ENCODE measurements at places on chromosomes 12 and 14.

- no peak for DNase-seq
Measured at GRCh38 chr14:54127526-54127925, 170.9 kb upstream of the BMP4 start.

GRCh38 chr12:110253176-110253575 lies 27.9 kb upstream of the ATP2A2 start:
- DNase-seq, result no peak

DNA sequence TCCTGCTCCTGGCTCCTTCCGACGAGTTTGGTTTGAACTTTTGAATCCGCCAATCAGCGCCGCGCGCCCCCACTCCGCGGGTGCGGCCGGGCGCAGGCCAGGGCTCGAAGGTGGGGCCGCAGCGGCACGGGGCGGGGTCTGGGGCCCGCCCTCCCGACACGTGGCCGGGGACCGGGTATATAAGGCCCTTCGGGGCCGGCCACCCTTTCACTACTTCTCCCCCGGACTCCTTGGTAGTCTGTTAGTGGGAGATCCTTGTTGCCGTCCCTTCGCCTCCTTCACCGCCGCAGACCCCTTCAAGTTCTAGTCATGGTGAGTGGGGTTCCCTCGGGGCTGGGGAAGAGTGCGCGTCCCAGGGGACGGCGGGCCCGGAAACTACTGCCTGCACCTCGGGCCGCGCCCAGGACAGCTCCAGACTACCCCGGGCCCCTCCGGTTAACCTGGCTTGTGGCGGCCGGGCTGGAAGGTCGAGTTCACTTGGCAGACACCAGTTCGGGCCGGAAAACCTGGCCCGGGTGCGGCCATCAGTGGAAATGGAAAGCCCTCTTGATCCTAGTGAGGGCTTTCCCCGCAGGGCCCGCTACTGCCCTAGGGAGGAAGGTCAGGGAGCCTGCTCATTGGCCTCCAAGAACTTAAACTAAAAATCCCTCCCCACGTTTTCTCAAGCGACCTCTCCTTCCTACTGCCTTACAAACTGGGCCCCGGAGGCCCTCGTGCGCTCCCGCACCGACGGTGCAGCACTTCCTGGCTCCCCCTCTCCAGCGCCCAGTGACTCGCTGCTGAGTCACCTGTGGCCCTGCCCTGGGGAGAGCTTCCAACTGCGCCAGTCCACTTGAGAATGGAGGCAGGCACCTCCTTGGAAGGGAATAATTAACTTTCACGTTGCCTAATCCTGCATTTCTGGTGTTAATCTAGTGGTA lies at the start of gene TUBA1C:
TSS of gene TUBA1C (plus strand) at position 210 of the 920 bp plus-strand sequence. CDS start at position 310, 100 bp downstream.
- DNase-seq, result no peak

DNA sequence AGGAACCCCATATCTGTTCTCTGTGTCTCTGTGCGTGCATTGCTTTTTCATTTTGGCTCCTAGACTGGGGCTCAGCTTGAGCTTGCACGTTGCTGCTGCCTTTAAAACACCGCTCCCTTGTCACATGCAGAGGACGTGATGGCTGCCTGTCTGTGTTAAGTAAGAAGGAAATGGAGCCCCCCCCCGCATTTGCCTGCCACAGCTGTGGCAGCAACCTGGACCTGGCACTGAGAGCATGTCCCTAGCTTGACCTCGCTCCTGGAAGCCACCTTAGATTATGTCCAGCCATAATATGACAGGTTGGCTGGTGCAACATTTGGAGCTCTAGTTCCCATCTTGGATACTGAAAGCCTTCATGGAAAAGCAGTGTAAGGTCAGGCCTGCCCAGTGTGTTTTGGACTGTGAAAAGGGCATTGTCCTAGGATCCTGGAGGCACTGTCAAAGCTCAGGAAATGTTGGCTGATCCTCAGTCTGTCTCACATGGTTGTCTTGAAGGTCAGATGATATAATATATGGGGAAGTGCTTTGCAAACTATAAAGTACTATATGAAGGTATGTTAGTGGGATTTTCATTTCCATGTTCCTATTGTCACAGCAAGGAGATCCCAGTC lies 73.8 kb downstream of the PRKCH start:
- no peak for DNase-seq

GRCh38 chr12:9669534-9669933 lies at the start of gene CLEC2D:
CLEC2D (plus strand) TSS chr12:9669713; CDS start chr12:9669735, 22 bp downstream.
- no peak for DNase-seq

- DNase-seq, result no peak
Measured at GRCh38 chr14:72962829-72963312, 36.6 kb downstream of the DCAF4 start.

DNA sequence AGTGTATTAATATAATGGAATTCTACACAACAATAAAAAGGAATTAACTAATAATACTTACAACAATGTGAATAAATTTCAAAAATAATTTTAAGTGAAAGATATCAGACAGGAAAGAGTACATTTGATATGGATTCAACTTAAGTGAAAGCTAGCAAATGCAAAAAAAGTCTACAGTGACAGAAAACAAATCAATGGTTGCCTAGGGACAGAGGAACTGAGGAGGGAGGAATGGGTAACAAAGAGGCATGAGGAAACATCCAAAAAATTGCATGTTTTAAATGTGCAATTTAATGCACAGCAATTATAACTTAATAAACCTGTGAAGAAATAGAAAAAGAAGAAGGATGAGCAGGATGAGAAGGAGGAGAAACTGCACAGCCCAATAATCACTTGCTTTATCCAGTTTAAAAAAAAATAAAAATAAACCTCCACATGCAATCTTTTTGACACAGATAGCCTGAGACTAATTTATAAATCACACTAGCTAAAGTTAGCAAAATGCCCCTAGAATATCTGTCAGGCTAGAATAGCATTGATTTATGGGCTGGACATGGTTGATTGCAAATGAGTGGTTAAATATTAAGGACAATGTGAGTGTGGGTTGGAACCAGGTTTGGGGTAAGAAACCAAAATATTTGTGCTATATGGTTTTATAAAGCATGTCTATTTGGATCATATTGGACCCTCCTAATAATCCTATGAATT lies 1089.1 kb downstream of the TRHDE start:
- no peak for DNase-seq

DNA sequence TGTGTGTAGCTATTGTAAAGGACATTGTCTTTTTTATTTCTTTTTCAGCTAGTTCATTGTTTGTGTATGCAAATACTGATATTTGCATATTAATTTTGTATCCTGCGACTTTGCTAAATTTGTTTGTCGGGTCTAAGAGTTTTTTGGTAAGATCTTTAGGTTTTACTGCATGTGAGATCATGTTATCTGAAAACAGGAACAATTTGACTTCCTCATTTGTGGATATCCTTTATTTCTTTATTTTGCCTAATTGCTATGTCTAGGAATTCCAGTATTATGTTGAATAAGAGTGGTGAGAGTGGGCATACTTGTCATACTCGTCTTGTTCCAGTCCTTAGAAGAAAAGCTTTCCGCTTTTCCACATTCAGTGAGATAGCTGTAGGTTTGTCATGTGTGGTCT lies 28.8 kb downstream of the SIX4 start:
- no peak for DNase-seq

GRCh38 chr12:111321317-111321716 lies 47.6 kb downstream of the PHETA1 start:
- DNase-seq, result no peak

DNA sequence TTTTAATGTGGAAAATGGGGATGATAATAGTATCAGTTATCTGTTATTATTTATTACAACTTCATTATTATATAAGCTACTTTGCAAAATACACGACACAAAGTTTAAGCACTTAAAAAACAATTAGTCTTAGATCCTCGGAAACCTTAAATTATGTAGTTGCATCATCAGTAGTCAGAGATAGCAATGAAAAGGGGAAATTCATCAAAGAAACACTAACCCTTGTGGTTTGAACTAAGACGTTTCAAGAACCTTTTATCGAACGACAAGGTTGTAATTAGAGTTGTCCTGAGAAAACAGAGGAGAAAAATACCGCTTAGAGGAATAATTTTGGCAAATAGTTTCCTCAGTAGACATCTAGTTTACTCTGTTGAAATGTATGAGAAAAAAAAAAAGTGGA lies 198.5 kb downstream of the PTPRO start:
- DNase-seq, result no peak

- DNase-seq, result no peak
Measured at GRCh38 chr14:67357186-67357968, 2.2 kb downstream of the ATP6V1D start.

DNA sequence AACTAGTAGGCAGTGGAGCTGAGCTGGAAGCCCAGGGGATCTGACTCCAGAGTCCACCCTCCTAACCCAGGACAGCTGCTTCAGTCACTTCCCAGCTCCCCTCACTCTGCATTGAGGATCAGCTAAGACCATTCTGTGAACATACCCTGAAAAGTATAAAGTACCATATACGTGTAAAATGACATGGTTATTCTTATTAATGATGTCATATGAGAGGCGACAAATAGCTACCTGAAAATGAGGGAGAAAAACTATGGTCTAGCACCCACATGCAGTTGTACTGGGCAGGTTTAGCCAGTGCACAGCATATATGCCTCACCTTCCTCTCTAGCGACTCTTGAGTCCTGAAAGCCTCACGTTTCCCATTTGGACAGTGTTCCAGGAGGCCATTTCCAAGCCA lies 461.9 kb downstream of the RAD51B start:
- no peak for DNase-seq

DNA sequence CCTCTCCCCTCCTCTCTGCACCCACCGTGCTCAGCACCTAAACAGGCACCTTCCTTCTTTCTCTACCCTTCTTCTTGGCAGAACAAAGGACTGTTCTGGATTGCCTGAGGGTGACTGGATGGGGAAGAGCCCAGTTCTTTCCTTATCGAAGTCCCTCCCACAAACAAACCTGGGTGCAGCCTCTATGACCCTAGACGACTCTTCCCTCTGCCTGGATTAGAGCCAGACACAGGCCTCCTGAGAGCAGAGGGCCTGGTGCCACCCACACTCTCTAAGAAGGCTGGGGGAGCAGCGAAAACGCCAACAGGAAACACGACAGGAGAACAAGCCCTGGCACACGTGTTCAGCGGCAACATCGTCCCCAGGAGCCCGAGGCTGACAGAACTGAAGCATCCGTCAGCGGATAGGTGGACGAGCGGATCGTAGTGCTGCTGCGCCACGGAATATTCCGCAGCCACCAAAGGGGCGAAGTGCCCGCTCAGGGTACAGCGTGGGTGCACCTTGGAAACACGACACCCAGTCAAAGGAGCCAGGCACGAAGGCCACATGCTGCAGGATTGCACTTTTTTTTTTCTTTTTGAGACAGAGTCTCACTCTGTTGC lies 38.0 kb downstream of the RIMBP2 start:
- no peak for DNase-seq

DNA sequence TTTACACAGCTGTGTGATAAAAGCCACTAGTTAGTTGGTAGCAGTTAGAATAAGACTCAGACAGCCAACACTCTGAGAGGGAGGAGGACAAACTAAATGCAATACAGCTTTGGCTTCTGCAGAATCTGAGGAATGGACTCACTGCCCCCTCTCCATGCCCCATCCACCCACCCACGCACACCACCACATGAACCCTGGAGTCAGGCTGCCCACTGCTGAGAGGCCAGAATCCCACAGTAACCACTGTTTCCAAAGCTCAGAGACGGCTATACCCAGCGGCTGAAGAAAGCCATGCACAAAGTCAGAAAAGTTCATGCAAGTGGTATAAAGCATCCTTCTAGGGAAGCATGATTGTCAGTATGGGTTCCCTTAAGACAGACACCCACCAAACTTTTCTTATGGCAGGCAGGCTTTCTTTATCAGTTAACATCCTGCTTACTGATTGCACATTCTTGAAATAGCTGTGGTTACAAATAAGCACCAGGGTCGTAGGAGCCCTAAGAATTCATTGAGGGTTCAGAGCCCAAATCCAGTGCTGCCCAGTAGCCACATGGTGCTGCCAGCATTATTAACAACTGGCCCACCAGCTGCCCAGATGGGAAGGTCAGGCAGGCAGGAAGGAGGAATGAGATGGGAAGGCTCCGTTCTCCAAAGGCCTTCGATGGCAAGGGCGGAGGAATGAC lies 61.5 kb downstream of the NT5DC3 start:
- DNase-seq, result no peak

DNA sequence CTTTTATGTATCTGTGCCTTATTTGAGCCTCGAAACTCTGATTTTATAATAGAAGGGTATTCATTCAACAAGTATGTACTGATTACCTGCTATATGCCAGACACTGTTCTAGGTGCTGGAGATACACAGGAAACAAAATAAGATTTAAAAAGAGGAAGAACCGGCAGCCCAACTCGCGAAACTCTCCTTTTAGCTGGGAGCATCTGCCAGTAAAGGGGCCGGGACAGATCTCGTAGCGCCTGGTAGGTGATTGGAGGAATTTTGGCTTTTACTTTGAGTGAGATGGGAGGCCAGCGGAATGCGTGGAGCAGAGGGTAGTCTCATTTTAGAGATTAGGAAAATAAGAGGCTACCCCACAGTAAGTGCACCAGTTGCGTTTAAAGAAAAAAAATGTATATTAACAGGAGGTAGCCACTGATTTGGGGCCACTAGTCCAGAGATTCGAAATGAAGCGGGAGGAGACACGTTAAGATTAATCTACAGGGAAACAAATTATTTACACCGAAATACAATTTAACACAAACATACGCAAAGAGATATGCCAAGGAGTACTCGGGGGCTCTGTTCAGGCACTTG lies 520 bp upstream of the MON2 start:
- peak; percentile 15 for DNase-seq

GRCh38 chr12:62792236-62792870 lies 142.6 kb downstream of the PPM1H start:
- no peak for DNase-seq

DNA sequence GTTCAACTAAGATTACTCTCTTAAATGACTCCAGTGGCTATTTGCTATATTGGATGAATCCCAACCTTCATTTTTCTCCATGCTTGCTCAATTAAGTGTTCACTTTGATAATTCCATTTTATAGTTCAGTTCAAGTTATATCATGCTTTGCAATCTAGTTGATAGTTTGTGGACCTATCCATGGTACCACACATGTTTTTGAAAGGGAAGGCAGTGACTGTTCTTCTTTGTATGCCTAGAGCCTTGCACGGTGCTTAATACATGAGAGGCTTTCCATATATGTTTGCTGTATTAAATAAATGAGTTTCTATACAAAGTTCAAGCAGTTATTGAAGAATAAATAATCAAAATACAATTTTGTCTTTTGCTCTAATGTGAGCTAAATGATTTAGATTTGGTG lies 391.3 kb downstream of the NELL2 start:
- DNase-seq, result no peak

DNA sequence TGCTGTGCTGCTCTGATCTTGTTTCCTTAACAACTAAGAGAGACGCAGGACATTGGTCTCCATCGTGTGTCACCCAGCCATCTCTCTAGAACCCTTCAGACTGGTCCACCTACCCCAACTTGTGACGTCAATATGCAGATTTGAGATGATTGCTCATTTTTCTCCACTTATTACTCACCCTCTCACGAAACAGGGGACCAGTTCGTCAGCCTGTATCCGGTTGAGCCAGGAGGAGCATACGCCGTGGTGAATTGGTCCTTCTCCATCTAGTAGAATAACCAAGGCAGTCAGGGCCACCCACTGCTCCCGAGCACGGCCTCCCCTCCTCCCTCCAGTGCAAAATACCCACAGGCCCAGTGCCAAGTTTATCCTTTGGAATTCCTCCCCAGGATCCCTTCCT lies 36.2 kb upstream of the FBXO21 start:
- no peak for DNase-seq

- DNase-seq, result no peak
Measured at GRCh38 chr12:48970702-48971334, 717 bp downstream of the WNT10B start.

- no peak for DNase-seq
Measured at GRCh38 chr12:30926243-30927221, at the start of gene TSPAN11. TSPAN11 (plus strand) TSS chr12:30926748; CDS start chr12:30953992, 27,244 bp downstream.

- no peak for DNase-seq
Measured at GRCh38 chr12:10873378-10873777, 10.7 kb downstream of the PRH1 start.

- no peak for DNase-seq
Measured at GRCh38 chr14:23093991-23094665, 808 bp downstream of the ACIN1 start.

GRCh38 chr12:109329686-109330085 lies 18.0 kb upstream of the MYO1H start:
- no peak for DNase-seq

Data from cerebellar nuclear complex (tissue), 1 donor.